ENCODE measurements at places on chromosomes 12 and 14. TPM values are rescaled to one million over a fixed set of nuclear protein-coding genes. Genes with fewer than 3 reads are reported as not detected.

CLIP1 gene
- total RNA-seq, result 98.7 TPM

ABCC9 gene
- total RNA-seq, result 0.32 TPM

CD27 gene
- not detected for total RNA-seq

PNMA1 gene
- total RNA-seq, result 35.3 TPM

SERPINA6 gene
- total RNA-seq, result not detected

SSPN gene
- total RNA-seq, result 14.7 TPM

DTX1 gene
- not detected for total RNA-seq

CAPZA3 gene
- total RNA-seq, result not detected

NPFF gene
- total RNA-seq, result not detected

SERPINA10 gene
- not detected for total RNA-seq

CMKLR1 gene
- 121 TPM for total RNA-seq

TCL1B gene
- not detected for total RNA-seq

PPP2R5E gene
- 29.6 TPM for total RNA-seq

ZFHX2 gene
- 0.32 TPM for total RNA-seq

COCH gene
- total RNA-seq, result 0.13 TPM

LGR5 gene
- total RNA-seq, result 22.9 TPM

KRT72 gene
- total RNA-seq, result not detected

AMN gene
- total RNA-seq, result 0.13 TPM

ANKLE2 gene
- total RNA-seq, result 67.7 TPM

CALCOCO1 gene
- 163 TPM for total RNA-seq

HOXC12 gene
- not detected for total RNA-seq

SLCO1B3 gene
- total RNA-seq, result not detected

RD3L gene
- not detected for total RNA-seq

PIGH gene
- 18.2 TPM for total RNA-seq

CCND2 gene
- 25.3 TPM for total RNA-seq

OTOGL gene
- total RNA-seq, result 0.11 TPM

HCAR1 gene
- total RNA-seq, result 0.22 TPM
